Effector memory CD4-positive, alpha-beta T cell (primary cell): ENCODE measurements at places on chromosomes 4 and X.

DNA sequence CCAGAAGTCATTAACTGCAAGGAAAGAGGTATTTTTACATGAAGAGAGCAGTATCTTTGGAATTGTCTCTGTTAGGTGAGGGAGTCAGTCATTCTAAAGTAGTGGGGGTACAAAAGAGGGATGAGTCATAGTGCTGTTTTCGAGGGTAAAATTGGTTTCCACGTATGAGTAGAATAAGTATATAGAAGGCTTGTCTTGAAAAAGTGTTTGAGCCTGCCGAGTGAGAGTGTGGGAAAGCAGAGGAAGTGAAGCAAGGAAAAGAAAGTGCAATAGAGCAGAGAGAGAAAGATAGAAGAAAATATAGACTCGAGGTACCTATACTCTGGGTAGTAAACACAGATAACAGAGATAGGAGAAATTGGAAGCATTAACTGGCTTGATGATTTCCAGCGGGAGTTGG, 696.4 kb downstream of the DMD start:
- DNase-seq, result no peak

GRCh38 chr4:128686032-128686465, 123.5 kb upstream of the JADE1 start:
- DNase-seq, result no peak

DNA sequence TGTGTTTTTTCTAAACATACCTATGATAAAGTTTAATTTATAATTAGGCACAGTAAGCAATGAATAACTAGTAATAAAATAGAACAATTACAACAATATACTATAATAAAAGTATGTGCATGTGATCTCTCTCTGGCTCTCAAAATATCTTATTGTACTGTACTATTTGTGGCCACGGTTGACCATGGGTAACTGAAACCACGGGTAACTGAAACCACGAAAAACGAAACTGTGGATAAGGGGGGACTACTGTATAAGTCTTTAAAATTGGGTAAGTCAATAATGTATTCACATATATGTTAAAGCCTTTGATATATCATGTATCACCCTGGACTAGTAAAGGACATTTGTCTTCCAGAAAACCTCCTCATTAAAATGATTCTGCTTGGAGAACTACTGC, 20.0 kb downstream of the TMEM154 start:
- DNase-seq, result no peak

- DNase-seq, result peak; percentile 50
These were observed at the start of gene GPRASP1 for GRCh38 chrX:102651242-102652011. GPRASP1 (plus strand) TSS chrX:102651483; CDS start chrX:102653914, 2,431 bp downstream.

GRCh38 chr4:111274486-111274885, 651.6 kb upstream of the PITX2 start:
- DNase-seq, result no peak

GRCh38 chr4:153432965-153433753, 33.0 kb upstream of the TMEM131L start:
- DNase-seq, result peak; percentile 46

DNA sequence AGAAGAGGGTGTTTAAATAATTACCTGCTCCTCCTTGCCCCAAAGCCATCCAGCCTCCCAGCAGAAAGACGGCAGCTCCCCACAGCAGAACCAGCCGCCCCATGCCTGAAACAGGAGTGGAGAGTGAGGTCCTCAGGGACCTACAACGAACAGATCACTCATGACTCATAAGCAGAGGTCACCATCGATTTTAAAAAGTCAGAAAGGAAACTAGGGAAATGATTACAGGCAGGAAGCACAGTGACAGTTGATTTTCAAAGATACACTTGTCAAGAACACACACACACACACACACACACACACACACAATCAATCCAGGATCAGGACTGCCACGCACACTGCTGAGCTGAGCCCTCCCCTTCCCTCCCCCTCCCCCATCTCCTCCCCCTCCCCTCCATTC, at the start of gene CRLF2:
Gene CRLF2, minus strand, starts transcription at position 118 of the 400 bp plus-strand sequence. Its CDS starts 15 bp downstream, at position 103.
- no peak for DNase-seq

DNA sequence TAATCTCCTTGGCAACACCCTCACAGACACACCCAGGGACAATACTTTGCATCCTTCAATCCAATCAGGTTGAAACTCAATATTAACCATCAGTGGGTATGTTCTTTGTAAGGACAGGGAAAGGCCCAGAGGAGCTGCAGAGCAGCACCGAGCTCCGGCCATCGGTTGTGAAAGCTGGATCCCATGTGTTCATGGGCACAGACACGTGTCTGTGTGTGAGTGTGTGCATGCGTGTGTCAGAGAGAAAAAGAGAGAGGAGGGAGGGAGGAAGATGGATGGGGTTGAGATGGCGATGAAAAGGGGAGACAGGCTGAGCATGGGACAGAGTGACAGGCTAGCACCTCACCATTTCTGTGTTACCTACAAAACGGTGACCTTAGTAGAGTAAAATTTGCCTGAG, 6.8 kb upstream of the BEND2 start:
- DNase-seq, result no peak

DNA sequence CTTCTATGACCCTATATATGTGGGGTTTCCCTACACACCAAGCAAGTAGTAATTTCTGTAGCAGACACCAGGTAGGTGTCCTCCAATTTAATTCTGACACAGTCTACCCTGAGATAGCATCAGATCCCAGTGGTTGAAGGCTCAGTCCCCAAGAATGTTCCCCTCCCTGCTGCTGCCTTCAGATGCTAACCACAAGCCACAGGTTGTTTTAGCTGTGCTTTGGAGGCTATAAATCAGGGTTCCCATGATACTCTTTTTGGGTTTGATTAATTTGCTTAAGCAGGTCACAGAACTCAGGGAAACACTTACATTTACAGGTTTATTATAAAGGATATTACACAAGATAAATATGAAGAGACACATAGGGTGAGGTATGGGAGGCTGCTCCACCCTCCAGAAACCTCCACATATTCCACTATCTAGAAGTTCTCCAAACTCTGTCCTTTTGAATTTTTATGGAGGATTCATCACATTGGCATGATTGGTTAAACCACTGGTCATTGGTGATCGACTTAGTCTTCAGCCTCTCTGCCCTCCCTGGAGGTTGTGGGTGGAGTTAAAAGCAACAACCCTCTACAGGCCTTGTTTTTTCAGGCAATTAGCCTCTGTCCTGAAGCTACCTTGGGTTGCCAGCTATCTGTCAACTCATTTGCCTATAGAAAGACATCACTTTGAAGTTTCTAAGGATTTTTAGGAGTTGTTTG, 50.8 kb downstream of the GRIA2 start:
- no peak for DNase-seq

DNA sequence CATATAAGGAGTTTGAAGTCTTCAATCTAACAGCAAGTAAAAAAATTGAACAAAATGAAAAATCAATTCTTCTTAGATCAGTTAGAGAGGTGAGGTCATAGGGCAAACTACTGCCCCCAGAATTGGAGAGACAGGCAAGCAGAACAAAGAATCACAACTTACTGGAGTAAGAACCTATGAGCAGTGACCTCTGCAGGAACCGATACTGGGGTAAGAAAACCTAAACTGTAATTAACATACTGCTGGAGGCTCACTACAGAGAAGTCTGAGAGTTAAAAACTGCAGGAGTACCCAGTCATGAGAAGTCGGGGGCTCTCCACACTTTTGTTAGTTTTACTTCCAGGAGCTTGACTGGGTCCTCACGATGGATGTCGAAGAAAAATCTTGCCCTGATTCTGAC, 16.0 kb downstream of the CLDN22 start:
- no peak for DNase-seq

GRCh38 chrX:65866146-65866545, 173.7 kb downstream of the VSIG4 start:
- peak; percentile 8 for DNase-seq

GRCh38 chr4:183057255-183057654, 41.8 kb upstream of the WWC2 start:
- no peak for DNase-seq

GRCh38 chrX:8242431-8243020, 71.5 kb upstream of the VCX2 start:
- no peak for DNase-seq

DNA sequence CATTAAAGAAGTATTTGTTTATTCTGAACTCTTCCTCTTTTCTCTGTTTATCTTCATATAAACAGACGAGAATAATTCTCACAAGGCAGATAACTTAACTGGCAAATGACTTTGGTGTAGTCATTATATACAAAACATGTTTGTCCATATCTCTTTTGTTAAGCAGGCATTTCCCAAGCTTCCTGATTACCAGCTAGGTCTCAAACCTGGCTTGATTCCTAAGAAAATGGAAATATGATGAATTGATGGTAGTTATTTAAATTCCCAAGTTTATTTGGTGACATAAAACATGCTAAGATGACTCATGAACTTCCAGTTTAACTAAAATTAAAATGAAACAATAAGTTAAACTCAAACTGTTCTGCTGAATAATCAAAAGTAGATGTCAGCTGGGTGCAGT, 96.8 kb downstream of the ARSJ start:
- no peak for DNase-seq

- DNase-seq, result no peak
These were observed 58.6 kb upstream of the USP9X start for GRCh38 chrX:41026702-41027078.
